ENCODE measurements at places on chromosomes 2 and 18.

GRCh38 chr18:11148680-11149440, 509 bp downstream of the PIEZO2 start:
- DNase-seq = no peak

- no peak for DNase-seq
Observed at GRCh38 chr2:183348492-183348891, 224.2 kb downstream of the NUP35 start.

DNA sequence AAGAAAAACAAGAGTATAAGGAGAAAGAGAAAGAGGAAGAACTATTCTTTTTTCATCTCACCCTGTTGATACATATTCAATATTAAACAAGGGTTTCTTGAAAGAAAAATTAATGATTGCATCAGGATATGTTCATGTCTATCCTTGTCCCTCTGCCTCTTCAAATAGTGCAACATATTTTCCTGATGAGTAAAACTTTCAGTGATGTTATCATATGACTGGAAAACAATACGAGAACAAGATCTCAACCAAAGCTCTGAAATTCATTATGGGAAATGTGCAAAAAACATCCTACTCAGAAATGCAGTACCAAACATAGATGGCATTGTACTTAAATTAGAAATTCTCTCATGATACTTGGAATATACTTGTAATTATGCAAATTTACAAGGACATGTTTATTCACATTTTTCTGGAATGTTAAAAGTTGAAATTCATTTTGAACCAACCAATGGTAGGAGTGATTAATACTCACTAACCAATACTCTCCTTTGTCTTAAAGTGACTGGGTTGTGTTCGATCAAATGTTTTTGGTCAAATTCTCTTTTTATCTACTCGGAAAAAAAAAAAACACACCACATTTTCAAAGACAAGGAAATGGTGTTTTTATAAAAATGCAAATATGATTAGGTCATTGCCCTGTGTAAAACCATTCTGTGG, 148.9 kb upstream of the GULP1 start:
- DNase-seq = no peak

DNA sequence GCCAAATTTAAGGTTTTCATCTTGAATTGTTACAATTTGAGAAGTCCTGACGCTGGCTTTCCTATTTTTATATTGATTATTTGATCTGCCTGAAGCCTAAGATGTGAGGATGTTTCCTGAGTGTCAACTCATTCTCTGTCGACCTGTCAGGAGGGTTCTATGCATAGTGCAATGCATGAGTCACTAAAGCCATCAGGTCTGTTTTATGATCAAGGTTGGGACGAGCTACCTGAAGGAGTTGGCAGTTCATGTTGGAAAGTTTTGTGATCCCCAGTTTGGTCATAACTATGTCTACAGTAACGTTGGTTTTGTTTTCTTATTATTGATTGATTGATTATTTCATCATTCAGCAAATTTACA, 71.2 kb downstream of the NABP1 start:
- no peak for DNase-seq

DNA sequence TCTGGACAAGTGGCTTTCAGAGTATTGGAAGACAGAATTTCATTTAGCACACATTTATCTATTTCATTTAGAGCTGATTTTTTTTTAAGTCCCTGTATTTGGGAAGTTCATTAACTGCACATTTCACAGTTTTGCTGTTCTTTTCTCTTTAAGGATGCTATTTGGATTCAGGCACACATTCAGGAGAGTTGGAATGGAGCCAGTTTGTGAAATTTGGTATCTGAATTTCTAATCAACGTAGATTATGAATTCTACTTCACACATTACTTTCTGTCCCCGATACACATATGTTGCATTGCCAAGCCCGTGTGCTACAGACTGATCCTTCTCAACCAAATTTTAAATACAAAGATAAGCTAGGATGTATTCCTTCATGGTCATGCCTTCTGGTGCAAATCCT, 503.9 kb downstream of the IRS1 start:
- no peak for DNase-seq

DNA sequence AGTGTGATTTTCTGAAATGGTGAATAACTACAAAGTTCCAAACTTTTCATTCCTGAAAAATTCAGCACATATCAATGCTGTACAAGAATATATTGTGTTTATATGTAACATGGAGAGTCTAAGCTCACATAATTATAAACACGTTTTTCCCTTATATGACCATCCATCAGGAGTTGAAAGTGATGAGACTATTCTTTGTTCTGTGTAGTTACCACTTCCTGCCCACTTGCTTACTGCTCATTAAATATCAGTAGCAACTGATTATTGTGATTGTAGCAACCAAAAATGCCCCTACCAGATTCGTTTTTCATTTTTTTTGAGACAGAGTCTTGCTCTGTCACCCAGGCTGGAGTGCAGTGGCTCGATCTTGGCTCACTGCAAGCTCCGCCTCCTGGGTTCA, 30.8 kb downstream of the OTX1 start:
- DNase-seq = no peak

DNA sequence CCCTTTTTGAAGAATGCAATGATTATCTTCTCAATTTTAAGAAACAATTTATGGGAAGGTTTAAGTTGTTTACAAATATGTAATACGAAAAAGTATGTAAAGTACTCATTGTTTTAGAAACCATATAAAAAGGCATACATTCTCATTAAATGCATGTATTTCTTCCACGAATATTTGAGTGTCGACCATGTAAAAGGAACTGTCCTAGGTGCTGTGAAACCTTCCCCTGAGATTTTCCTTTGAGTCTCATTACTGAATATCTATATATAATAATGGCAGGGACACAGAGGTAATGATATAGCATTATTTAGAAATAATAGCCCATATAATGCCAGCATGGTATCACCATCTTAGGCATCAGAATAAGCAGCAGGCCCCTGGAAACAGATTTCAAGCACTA, 239.3 kb downstream of the ERBB4 start:
- DNase-seq = no peak
